ENCODE measurements at places on chromosomes 12 and 14. TPM values are rescaled to one million over a fixed set of nuclear protein-coding genes. Genes with fewer than 3 reads are reported as not detected.
A peak's percentile ranks its signal among the peaks of the same experiment; 100 is the strongest.

- DNase-seq = no peak
These were observed 17.1 kb upstream of the HIGD1C start for GRCh38 chr12:50934981-50935807.

DNA sequence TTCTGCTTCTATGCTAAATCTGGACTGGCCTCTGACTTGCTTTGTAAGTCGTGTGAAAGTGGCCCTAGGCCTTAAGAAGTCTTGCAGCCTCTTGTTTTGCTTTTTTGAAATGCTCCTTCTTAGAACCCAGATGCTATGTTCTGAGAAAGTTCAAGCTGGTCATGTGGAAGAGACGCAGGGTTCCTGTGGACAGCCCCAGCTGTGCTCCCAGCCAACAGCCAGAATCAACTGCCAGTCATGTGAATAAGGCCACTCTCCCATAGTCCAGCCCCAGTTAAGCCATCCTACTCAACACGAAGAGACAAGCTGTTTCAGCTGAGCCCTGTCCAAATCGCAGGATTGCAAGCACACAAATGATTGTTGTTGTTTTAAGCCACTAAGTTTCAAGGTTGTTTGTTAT, 37.3 kb upstream of the TBPL2 start:
- no peak for DNase-seq

DNA sequence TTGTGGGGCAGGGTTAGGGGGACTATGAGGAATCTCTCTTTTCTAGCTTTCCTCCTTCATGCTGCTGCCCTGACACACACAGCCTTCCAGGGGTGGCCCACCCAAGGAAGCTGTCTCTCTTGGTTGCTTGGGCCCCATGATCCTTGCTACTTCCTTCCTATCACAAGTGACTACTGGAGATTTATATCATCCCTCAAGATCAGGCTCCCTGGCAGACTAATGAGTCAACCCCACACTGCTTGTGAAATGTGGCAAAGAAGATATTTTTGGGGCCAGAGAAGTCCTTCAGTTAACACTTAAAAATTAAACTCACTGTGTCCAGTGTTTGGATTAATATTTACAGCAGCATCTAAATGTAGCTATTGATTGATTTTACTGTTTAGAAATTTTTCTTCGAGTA, 1.5 kb downstream of the OR4E1 start:
- no peak for DNase-seq

DNA sequence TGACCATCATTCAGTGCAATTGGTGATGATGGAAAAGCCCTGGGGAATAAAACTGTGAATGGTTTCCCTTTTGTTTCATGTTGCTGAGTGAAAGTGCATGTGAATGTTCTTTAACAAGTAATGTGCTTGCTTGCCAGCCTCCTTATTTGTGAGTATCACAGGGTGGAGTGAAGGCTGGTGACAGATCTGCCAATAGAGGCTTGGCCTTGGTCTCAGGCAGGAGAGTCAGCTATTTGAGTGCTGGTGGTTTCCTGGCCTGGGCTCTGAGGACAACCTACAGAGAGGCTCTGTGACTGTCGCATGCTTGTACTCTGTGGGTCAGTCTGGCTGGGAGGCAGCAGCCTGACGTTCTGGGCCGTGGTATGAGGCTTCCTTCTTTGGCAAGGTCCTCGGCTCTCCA, 20.7 kb downstream of the KRT85 start:
- no peak for DNase-seq

DNA sequence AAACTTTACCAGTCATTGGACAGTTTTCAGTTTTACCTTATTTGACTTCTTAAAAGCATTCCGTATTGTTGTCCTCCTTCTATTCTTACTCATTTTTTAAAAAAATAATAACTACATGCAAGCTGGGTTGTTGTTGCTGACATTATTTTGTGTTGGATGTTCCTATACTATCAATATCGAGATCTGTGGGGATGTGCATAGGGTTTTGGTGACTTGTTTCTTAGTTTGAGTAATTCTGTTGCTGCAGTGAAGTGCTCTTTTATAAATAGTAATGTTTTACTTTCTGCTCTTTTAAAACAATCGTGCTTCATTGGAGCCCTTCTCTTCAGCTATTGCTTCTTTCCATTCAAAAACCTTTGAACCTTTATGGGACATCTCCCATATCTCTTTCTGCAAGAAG, 79.4 kb downstream of the METTL25 start:
- no peak for DNase-seq

DNA sequence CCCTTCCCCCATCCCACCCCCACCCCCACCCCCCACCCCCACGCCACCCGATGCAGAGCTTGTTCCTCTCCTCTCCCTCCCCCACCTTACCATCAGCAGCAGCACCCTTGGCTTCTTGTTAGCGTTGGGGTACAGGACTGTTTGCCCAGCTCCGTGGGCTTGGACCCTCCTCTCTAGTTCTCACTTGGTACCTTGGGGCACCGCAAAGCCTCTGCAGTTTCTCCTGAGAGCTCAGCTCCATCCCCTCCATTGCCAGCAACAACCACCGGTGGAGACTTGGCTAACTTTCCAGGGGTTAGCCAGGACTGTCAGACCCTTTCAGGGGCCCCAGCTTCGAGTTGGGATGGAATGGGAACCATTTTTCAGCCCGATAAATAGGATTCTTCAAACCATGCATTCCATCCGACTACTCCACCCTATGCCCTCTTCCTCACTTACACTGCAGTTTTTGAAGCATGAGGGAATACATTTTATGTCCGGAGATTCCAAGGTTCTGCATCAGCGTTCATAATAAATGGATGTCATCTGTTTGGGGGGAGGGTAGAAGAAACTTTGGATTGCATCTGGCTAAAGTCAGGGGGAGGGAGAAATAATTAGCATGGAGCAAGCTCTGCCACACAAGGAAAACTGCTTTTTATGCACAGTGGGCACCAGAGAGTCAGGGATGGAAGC, 1.1 kb downstream of the SCN8A start:
- no peak for DNase-seq

- no peak for DNase-seq
These were observed 11.5 kb upstream of the TDRD9 start for GRCh38 chr14:103916636-103917262.

DNA sequence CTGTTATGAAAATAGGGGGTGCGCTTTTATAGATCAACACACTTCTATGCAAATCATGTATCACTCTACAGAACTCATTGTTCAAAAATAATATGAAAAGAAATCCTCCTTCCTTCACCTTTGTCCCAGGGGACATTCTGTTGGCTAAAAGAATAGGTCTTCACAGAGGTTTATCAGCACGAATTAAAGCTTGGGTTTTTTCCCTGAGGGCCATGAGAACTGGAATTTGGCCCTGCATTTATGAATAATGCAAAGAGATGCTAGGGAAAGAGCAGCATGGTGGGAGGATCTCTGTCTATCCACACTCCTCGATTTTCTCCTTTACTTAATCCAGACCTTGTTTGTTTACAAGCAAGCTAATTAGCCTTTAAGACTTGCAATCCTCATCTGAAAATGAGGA, 16.2 kb upstream of the CRADD start:
- DNase-seq = no peak

GRCh38 chr12:107284692-107285091, 191.3 kb upstream of the CRY1 start:
- DNase-seq = no peak

DNA sequence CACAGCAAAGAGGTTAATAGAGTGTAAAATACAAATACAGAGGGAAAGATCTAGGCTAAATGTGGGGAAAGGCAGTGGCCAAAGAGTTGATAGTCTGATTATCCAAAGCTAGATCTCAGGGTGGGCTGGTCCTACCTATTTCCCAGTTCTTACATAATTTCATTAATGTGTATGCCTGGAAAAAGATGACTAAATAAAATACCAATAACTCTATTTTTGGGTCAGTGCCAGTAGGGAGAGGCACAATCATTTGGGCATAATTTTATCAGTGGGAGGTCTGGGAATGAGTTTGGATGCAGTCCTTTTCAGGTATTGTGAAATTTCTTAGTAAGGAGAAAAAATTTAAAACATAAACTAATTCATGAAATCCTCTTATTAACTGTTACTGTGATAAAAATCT, 30.6 kb upstream of the CLEC14A start:
- no peak for DNase-seq

DNA sequence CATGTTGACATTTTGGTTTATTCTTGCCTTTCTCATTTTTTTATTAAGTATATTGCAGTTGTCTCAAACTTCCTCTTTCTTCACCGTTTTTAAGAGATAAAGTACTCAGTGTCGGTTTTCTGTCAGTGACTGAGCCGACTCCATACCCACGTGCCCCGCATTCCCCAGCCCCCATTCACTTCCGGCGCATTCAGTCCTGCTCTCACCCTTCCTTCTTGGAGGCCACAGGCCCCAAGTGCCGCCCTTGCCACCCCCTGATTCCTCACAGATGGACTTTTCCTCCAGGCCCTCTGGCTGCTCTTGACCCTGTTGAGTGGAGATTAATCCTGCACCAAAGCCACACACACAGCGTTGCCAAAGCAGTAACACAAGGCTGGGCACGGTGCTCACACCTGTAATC, 19.1 kb upstream of the DNAH10 start:
- no peak for DNase-seq

DNA sequence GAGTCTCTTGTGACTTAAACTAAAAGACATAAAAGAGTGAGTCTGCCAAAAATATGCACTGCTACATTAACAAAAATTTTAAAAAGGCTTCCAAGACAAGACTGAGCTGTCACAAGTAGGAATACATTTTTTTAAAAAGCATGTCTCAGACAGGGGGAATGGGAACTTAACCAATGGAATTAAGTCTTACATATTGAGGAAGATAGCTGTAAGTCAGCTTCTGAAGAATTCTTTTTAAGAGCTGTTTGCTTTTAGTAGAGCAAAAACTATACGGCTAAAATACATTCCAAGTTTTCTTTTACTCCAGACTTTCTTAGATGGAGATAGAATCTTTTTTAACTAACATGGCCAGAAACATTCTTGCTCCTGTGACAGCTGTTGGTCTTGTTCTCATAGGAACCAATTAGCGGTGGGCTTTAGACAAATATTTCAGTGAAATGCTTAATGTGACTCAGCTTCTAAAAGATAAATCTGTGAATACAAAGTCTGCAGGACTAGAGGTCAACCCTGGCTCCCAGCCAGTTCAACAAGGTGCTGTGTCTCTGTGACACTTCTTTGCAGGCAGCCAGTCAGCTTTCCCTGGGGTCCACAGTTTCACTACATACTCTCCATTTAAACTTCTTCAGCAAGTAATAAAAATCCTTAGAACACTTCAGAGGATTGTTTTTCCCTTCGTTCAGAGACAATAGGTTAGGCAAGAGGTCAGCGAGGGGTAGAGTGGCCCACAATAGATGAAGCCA, 187.6 kb downstream of the NAV3 start:
- no peak for DNase-seq

DNA sequence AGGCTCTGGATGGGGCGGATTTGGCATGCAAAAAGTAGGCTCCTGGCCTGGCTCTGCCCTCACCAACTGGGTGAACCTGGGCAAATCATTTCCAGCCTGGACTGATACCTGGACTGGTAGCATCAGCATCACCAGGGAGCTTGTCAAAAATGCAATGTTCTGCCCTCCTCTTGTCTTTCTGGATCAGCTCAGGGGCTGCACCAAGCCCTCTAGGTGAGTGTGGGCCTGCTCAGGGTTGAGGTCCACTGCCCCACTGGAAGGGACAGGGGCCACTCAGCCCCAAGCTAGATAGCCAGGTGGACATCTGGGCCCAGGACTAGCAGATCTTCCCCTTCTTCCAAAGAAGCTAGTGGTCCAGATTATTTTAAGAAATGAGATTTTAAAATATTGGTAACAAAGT, 99.6 kb downstream of the RBM19 start:
- no peak for DNase-seq

DNA sequence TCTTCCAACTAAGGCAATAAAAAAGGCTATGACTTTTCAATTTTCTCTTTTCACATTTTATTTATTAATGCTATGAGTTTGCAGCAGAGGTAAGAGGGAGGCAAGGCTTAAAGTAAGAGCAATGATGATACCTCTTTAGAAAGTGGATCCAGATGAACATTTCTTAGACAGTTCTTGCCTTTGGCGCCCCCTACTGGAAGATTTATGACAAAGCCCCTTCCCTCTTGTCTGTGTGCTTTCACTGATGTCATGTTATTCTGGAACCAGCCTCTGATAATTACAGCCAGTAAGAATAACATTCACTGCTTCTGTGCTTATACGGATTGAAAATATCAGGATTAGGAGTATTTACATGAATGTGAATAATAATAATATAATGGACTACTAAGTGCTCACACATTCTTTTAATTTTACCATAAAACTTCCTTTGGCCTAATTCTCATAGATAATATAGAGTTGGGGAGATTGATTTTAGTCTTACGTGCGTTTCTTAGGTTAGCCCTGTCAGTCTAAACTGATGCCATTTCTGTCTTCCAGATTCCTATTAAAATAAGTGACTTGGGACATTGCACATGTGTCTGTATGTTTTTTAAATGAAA, 1929.9 kb upstream of the SEL1L start:
- peak; percentile 17 for DNase-seq

- no peak for DNase-seq
These were observed 340.8 kb downstream of the BCAT1 start for GRCh38 chr12:24608108-24608507.

GRCh38 chr14:77547512-77548180, 49.0 kb upstream of the ISM2 start:
- no peak for DNase-seq

GRCh38 chr12:89523843-89524540, 604 bp downstream of the GALNT4 start:
- no peak for DNase-seq

MMP14 gene
- total RNA-seq = 1.9 TPM

KRT80 gene
- total RNA-seq = not detected

RPL6 gene
- total RNA-seq = 911 TPM

PMCH gene
- 1.4 TPM for total RNA-seq

IGF1 gene
- 0.86 TPM for total RNA-seq

EXOC3L4 gene
- not detected for total RNA-seq

LRRIQ1 gene
- not detected for total RNA-seq

METAP2 gene
- total RNA-seq = 66.1 TPM
